ENCODE measurements at places on chromosomes 4 and X.

DNA sequence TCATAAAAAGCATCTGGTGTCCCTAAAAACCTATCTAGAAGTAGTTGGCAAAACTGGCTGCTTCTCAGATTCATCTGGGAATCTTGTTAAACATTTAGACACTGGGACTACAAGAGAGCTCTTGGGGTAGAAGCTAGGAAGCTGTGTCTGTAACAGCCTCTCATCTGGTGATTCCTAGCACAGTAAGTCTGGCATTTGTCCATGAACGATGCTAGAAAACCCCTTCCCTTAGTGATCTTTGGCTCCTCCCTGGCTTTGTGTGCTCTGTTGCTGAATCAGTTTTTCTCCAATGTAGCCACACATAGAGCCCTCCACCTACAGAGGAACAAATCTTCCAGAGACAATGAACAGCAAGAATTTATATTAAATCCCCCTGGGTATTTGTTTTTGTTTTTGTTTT lies 951.7 kb upstream of the LCORL start:
- no peak for DNase-seq

- no peak for DNase-seq
Measured at GRCh38 chrX:137101273-137101990, 67.6 kb upstream of the GPR101 start.

DNA sequence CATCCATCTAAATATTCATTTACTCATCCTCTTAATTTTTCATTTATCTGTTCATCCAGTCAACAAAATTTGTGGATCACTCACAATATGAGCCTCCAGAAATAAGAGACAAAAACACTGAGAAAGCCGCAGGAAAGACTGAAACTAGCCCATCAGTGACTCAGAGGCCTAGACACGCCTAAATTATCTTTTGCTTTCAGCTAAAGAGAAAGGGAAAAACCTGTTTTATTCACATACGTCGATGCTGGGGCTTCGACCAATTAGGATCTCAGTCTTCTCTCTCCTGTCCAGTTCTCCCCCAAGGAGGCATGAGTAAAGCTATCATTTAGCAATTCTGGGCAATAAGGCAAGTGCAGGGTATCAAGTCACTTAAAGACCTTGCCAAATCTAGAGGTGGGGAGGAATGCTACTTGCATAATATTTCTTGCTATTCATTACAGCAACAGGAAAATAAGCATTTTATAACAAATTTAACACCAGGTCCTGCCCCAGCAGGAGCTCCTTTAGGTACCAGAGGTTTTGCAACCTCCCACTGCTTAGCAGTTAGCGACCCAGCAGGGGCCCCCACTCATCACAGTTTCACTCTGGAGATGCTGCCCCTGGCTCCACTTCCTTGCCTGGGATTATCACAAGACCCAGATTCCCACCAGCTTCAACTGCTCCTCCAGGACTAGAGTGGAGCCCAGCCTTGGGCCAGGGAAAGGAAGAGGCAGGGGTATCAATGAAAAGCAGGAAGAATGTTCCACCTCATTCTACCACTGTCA lies 30.1 kb upstream of the TMEM154 start:
- DNase-seq, result no peak

- no peak for DNase-seq
Measured at GRCh38 chr4:73589887-73590801, 30.1 kb downstream of the RASSF6 start.

DNA sequence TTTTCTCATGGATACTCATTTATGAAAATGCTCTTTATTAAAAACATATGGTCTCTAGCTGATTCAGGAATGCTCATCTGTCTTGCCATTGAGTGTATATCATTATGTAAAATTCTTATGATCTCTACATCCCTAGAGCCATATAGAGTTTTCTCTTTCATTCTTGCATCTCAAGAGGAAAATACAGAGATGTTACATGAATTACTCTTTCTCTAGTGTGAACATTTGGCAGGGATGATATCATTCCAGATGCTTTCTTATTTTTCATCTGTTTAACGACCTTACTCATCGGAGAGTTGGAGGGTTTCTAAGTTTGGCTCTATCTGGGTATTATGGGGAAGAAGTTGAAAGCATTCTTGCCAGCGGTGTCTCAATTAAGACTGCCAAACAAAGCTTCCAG lies 202.9 kb upstream of the SLC7A11 start:
- no peak for DNase-seq

All from K562 (cell line).